ENCODE measurements at places on chromosomes 5 and 9. TPM values are rescaled to one million over a fixed set of nuclear protein-coding genes. Genes with fewer than 3 reads are reported as not detected.

DNA sequence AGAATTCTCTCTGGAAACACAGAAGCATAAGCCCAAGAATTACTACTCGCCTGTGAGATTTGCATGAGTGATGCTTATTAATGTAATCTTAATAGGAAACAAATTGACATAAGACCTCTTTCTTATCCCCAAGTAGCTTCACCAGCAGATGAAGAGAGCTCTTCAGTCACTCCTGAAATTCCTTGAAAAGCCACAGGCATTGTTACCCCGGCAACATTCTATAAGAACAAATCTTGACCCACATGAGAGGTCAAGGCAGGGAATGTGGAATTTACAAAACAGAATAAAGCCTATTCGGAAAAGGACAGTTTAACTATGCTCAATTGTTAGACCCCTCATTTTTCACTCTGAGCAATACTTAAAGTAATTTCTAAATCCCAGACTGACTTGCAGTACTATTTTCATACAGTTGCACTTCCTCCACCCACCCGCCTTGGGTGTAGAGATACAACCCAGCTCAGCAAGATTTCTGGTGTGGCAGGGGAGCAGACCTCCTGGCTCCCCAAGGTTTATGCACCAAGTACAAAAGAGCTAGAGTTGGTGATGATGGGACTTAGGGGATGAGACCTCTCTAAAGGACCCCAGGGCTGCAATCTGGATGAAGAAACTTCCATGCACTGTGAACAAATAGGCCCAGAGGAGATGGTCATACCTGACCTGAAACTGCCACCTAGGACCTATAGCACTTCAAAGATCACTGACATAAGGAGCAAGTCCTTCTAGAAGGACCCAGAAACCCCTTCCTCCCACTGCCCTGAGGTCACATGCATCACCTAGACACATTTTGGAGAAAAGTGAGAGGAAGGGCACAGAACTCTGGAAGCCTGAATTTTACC, 242.1 kb downstream of the ZNF608 start:
- no peak for DNase-seq

DNA sequence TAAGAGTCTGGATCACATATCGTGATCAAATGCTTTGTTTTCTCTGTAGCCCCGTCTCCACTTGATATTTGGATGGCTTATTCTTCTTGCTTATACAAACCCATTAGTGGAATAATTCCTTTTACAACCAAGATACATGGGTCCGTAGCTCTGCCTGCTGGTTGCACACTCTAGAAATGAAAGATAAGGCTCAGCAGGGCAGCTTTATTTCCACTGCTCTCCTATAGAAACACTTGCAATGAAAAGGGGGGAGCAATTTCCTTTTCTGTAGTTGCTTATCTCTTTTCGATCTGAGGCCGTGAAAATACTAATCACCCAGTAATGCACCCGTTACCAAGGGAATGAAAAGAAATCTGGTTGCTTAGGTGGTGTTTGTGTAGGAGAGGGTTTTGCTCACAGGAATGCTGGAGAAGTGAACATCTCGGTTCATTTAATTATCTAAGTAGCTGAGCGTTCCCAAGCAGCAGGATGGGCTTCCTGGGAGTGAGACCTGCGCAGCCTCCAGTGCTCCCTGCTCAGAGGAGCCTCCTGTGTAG, 131.7 kb downstream of the ADAMTS16 start:
- DNase-seq, result no peak

DNA sequence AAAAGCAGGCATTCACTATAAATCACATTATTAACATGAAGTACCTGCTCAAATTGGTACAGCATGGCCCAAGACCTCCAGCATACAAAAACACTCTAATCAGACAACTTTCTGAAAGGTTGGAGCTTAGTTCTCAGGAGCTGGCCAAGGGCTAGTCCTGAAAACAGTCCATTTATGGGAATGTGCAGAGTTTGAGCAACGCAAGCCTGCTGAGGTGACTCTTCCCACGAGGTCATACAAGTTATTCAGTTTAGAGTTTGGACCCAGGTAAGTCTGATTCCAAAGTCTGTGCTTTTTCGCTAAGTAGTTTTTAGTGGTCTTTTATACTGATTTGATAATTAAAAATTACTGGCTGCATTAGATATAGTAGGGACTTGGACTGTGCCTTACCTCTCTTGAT, 52.6 kb downstream of the AP3S1 start:
- no peak for DNase-seq

- DNase-seq, result no peak
Measured at GRCh38 chr5:78636682-78637081, 11.9 kb downstream of the LHFPL2 start.

DNA sequence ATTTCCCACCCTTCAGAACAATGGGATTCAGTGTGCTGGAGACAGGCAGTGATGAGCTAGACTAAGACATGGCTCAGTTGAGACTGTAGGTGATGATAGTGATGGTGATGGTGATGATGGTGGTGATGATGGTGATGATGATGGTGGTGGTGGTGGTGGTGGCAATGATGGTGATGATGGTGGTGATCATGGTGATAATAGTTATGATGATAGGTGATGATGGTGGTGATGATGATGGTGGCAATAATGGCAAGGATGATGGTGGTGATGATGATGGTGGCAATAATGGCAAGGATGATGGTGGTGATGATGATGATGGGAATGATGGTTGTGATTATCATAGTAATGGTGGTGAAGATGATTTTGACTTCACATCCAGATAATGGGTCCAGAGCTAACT, 176.7 kb downstream of the NXNL2 start:
- no peak for DNase-seq

- no peak for DNase-seq
Measured at GRCh38 chr5:123496892-123497291, 15.1 kb upstream of the CSNK1G3 start.

DNA sequence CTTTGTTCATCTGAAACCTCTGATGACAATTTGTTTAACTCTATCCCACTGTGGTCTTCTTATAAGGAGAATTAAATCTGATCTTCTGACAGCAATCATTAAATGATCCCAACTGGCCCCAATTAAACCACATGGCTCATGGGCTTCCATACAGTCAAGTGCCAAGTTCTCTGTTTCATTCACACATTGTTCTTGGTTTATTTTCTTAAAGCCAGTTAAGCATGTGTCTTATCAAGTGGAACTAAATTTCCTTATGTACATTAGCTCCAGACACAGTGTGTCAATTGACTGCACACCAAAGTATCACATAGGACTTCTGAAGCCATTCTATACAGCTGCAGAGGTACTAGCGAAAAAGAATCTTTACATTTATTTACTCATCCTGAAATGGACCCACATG, 51.2 kb downstream of the MEF2C start:
- DNase-seq, result no peak

GRCh38 chr5:116559239-116559638, 15.4 kb downstream of the SEMA6A start:
- DNase-seq, result no peak

DNA sequence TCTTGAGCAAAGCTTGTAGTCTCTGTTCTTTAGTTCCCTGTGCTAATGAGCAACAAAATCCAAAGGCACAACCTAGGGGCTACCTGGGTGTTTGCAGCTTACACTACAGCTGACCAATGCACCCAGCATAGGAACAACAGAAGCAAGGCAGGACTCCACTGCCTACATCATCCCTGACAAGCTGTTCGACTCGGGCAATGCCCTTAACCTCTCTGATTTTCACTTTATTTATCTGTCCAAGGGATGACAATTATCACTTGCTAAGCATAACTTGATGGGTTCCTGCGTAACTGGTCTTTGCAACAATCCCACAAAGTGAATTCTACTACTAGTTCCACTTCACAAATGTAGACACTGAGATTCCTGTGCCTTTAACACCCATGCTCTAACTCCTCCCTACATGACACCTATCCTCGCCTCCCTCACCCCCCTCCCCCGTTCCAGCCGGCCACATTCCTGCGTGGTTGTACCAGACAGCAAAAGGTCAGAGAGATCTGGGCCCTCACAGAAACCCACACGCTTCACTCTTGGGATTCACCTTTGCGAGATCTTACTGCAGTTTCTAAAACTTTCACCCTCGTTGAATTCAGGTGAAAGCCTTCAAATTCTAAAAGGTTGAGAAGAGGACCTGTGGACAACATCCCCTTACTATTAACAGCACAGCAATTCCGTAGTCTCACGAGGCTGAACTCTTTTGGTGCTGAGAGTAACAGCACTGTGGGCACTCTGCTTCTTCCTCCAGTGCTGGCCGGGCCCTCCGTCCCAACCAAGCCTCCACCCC, 995 bp downstream of the IPPK start:
- DNase-seq, result peak; percentile 73

GRCh38 chr9:93028448-93029006, 30.0 kb upstream of the SUSD3 start:
- peak; percentile 78 for DNase-seq

GRCh38 chr5:172782169-172783039, 11.4 kb upstream of the DUSP1 start:
- DNase-seq, result no peak

GRCh38 chr5:98631311-98632054, 142.0 kb upstream of the RGMB start:
- DNase-seq, result no peak

DNA sequence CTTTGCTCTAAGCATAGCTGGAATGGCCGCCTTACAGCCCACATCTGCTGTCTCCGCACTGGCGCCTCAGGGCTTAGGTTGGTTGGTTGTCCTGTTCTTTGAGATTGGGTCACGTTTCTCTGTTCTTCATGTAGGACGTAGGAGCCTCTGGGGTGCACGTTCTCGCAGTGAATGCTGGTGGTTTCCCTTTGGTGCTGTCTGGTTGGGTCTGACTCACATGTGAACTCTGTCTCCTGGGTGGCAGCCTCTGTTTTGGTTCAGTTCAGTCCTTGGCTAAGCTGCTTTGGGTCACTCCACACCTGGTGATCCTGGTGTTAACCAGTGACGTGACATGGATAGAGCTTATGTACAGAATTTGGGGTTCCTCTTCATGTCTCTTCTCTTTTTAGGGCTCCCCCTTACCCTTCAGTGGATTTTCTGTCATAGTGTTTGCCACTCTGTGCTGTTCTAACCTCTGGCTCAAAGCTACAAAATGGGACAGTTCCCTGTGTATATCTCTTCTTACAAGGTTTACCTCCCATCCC, 12.6 kb upstream of the LPCAT1 start:
- DNase-seq, result peak; percentile 46

GRCh38 chr9:92717201-92718085, 47.2 kb downstream of the BICD2 start:
- DNase-seq, result peak; percentile 68

DNA sequence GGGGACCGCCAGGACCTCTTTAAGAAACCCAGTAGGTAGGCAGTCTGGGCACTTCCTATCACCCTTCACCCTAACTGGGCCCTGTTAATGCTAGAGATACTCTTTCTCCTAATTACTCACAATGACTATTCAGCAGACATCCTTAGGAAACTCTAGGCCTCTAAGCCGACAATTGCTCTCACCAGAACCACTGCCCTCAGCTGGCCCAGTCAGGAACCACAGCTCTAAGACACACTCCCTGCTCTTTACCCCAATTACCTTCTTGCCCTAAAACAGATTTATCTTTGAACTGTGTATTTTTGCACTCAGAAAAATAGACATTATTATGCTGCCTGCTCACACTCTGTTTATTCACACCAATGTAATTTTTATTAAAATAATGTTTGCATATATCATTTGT, 432.6 kb upstream of the SLC30A5 start:
- no peak for DNase-seq

DNA sequence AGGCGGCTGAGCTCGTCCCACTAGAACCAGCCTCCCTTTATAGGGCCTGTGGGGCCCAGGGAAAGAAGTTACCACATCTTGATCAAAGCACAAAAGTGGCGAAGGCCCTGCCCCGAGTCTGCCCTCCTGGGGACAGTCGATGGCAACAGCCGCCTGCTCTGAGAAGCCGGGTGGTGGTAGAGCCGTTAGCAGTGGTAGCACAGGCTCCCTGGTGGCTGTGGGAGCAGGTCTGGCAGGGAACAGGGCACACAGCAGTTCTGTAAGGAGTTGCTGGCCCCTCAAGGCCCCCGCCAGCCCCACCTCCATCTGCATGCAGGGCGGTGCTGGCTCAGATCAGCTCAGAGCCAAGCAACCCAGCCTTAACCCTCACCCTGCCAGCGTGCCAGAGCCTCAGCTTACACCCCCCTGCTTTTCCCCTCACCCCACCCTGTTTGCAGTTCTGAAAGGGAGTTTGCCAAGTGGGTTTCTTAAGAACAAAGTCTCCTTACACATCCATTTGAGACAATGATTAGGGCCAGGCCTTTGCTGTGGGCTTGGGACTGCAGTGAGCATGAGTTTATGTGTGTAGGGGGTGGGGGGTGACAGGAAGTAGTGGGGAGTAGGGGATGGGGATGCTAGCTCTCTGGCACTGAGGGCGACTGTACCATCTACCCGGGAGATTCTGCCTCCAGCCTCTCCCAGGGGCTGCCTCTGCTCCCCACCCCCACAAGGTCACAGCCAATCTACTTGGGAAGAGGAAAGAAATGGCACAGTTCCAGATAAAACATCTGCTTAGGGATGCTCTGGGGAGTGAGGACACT, 11.8 kb downstream of the ACSL6 start:
- DNase-seq, result peak; percentile 36

DNA sequence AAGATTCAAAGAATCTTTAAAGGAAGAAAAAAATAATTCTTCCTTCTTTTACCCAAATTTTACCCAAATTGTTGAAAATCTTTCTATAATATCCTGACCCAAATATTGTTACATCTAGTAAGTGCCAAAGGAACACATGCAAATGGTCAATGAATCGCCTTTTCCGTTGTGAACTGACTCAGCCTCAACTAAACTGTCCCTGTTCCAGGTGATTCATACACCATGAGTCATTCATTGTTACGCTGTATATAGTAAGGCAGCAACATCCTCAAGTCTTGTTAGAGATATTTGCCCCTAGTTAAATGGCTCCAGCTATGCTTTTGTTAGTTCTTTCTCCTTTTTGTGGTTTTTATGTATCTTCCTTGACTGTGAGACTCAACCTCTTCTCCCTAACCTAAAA, 9.7 kb downstream of the PTGER4 start:
- DNase-seq, result no peak

- DNase-seq, result peak; percentile 78
Measured at GRCh38 chr5:176578391-176578808, 29.3 kb downstream of the CDHR2 start.

GZMA gene
- 7.2 TPM for total RNA-seq

SCGB3A2 gene
- not detected for total RNA-seq

PCDHA5 gene
- total RNA-seq, result 0.38 TPM

PTAR1 gene
- 55.4 TPM for total RNA-seq

ARAP3 gene
- total RNA-seq, result 13.2 TPM

STRBP gene
- 20.8 TPM for total RNA-seq

SPATA31E1 gene
- total RNA-seq, result not detected

SOX30 gene
- 1.8 TPM for total RNA-seq

GPBP1 gene
- 191 TPM for total RNA-seq

ARSI gene
- not detected for total RNA-seq

SLC4A9 gene
- total RNA-seq, result 0.38 TPM
